Right lobe of liver (tissue), 6 donors: ENCODE measurements at places on chromosomes 3 and 15.

- DNase-seq = no peak
Measured at GRCh38 chr3:4693620-4694019, 200.5 kb downstream of the ITPR1 start.

DNA sequence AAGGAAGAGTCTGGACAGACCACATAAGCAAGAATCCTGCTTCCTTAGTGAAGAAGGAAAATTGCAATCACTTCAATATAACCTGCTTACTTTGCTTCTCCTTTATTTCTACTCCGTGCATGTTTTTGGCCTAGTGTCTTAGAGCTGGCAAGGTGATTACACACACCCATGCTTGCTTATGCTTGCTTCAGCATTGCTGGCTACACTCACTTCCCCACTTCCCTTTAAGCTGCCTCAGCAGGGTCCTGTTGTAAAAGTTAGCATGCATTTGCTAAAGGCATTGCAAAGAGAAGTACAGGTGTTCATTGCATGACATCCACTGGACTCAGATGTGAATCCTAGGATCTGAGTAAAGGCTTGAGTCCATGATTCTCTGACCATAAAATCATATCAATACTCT lies 47.5 kb upstream of the STT3B start:
- DNase-seq = no peak

- DNase-seq = no peak
Measured at GRCh38 chr3:197201791-197202452, 96.5 kb downstream of the DLG1 start.

GRCh38 chr15:99974246-99974645 lies 241.0 kb upstream of the LYSMD4 start:
- DNase-seq = no peak

GRCh38 chr15:60062826-60063225 lies 58.7 kb downstream of the FOXB1 start:
- no peak for DNase-seq

DNA sequence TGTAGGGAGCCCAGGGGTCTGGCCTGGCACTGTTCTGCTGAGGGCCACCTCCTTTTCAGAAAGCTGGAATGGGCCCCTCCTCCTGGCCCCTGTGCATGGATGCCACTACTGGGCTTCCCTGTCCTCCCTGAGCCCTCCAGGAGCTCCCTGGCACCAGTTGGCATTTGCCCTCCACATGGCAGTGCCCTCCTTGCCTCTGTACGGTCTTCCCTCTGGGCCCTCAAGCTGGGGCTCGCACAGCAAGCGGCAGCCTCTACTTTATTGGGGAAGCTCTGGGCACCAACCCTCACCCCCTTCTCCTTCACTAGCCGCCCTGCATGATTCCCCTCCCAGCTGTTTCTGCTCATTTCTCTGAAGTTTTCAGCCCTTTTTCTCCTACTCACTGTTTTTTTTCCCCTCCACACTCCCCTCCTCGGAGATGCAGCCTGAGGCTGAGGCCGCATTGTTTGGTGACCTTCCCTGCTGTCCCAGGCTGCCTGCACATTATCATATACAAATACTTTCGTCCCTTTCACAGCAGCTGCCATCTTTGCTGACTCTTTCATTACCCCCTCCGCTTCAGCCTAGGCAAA lies 127.3 kb downstream of the EEFSEC start:
- DNase-seq = no peak

GRCh38 chr3:72462595-72463011 lies 385.6 kb downstream of the SHQ1 start:
- DNase-seq = peak; percentile 87

GRCh38 chr3:96814651-96815567 lies 515 bp downstream of the EPHA6 start:
- no peak for DNase-seq

GRCh38 chr15:67461735-67462134 lies 59.2 kb upstream of the C15orf61 start:
- no peak for DNase-seq

- DNase-seq = no peak
Measured at GRCh38 chr15:85473455-85473854, 93.1 kb downstream of the AKAP13 start.

DNA sequence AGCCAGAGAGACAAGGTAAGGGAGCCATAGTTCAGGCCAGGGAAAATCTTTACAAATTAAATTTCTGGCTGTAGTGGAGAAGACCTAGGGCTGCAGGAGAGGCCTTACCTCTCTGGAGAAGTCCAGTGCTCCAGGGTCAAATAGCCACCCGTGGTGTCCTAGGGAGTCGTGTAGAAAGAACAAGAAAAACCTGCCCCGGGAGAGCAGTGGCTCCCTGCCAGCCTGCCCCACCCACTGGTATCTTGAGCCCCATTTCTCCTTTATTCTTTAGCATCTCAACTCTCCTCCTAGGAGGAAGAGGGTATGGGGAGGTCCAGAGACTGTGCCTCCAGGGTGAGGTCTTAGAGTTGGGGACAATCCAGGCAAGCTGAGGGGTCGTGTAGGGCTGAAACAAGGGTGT lies 32.1 kb upstream of the NTRK3 start:
- no peak for DNase-seq

DNA sequence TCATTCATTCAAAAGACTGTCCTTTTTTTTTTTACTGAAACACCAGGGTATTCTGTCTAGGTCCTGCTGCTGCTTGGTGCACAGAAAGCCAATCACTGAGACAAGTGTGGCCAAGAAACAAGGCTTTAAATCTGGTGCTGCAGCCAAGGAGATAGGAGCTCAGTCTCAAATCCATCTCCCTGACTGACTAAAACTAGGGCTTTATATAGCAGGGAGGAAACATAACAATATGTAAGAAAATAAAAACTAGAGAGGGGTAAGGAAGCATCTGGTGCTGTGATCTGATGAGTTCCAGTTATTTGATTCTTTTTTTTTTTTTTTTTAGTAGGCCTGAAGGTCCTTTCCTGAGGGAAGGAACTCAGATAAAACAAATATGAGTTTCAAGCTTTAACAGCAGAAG lies 139.8 kb downstream of the ATG7 start:
- DNase-seq = no peak

DNA sequence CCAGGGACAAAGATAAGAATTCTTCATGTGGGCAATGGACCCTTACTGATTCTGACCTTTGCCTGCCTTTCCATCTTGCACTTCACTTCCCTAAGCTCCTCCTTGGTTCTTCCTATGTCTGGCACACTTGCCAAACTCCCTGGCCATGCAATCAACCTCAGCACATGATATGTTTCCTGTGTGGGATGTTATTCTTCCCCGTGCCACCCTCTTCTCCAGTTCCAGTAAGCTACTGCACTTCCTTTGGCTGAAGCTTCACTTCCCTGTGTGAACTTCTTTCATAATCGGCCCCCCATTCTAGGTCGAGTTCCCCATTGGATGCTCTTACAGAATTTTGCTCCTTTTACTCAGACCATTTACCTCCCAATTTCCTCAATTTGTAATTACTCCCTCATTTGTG lies 10.7 kb upstream of the TASOR start:
- DNase-seq = no peak

GRCh38 chr3:194321693-194322640 lies 29.2 kb downstream of the CPN2 start:
- DNase-seq = peak; percentile 52

- no peak for DNase-seq
Measured at GRCh38 chr3:127217596-127218453, 24.9 kb downstream of the PRR23E start.

DNA sequence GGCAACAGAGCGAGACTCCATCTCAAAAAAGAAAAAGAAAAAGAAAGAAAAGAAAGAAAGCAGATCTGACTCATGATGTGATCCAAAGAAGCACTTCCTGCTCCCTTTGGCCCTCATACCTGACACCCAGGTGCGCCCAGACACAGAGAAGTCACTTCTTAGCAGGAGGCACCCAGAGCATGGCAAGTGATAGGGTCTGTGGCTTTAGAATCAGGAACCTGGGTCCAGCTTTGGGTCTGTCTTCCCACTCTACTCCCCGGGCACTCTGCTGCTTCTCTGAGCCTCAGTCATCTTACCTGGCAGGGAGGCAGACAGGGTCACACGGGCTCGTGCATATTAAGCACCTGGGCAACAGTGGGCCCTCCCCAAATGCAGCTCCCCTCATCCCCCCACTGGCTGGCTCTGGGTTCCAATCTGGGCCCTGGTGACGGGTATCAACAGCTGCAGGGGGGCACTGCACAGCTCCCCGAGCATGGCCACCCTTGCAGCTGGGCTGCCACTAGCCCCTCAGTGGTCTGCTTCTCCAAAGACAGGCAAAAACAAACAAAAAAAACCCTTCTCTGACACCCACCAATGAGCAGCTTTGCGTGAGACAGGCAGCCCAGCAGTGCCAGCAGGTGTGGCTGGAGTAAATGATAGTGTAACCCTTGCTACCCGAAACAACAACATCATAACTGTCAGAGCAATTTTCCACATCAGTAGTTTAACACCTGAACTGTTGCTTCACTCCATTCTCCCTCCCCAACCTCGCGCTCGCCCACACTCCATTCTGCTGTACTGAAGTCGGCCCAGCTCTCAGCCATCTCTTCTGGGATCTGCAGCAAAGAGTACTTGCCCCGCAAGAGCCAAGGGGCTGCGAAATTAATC lies 99.8 kb downstream of the MEGF11 start:
- no peak for DNase-seq

DNA sequence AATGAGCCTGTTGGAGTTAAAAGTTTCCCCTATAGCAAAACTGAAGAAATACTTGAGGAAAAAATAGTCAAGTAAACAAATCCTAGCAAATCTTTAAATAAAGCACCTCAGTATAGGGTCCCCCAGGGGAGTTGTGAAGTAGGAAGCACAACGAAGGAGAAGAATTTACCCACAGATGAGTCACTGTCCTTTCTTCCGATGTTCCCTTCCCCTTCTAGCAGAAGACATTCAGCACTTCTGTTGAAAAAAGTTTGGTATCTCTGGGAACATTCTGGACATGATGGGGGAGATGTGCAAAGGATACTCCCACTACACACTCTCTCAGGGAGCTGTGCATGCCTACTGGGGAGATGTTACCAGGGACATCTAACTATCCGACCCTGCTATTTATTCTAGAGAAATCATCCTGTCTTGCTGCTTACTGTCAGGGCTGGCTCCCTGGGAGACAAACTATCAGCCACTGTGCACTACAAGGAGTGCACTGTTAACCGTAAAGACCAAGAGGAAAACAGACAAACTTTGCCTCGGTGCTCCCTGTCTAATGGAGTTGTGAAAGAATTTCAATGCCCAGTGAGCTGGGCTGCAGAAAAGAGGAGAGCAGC lies 93.8 kb downstream of the RFTN1 start:
- no peak for DNase-seq

DNA sequence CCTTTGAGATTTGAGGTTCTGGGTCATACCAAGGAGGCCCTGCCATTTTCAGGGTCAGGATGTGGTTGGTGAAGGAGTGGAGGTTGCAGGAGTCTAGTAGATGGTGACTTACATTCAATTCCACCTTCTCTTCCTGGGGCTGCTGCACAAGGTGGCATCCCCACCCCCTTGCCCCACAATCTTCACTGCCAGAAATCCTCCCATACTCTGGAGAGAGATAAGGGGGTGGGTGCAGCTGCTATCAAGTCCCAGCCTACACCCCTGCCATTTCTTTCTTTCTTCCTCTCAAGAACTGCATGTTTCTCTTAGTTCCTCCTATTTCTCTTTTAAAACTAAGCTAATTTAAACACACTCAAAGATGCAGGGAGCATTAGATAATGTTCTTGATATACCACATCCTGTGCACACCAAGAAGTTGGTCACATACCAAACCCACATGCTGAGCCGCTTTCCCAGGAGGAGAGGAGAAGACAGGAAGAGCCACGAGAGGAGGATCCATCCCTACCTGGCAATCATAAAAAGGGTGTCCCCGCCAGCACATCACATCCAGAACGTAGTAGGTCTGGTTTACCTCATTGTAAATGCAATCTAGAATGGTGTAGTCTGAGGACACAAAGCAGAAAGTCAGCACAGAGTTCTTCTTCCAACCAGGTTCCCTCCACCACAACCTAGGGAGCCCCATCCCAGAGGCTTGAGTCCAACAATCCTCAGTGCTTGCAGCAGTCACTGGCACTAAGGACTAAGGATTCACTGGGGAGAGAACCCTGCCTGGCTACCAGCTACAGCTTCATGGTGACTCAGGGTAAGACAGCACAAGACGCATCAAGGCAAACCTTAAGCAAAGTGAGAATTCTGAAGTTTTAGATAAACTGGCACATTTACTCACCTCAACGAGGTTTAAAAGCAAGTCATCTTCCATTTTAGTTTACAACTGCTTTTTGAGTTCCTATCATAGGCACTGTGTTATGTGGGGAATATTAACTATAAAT lies 18.5 kb downstream of the SNUPN start:
- DNase-seq = no peak

DNA sequence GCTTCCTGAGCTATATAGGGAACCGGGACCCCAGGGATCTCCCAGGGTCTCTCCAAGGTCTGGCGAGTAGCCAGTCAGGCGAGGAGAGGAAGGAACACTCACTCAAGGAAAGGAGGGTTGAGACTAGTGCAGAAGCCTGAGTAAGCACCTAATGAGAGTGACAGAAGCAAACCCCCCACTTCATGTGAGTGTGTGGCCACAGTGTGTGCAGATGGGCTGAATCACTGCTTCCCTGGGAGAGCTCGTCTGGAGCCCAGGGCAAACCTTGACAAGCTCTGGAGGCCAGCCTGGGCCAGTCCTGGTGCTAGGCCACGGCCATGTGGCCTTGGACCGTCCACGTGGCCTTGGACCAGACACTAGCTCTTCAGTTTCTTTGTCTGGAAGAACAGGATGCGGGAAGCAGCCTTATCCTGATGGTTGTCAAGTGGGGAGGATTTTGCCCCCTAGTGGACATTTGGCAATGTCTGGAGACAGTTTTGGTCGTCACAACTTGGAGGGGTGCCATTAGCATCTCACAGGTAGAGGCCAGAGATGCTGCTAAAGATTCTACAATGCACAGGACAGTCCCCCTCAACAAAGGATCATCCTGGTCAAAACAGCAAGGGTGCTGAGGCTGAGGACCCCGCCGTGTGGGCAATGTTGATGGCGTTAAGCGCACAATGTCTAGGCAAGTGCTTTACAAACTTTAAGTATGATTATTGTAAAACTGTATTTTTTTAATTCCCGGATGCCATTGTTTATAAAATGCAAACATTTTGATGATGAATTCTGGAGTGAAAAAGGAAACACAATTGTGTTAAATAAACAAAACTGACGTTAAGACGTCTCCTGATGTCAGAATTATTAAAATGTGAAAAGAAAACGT lies 34.8 kb upstream of the CTSH start:
- peak; percentile 56 for DNase-seq

DNA sequence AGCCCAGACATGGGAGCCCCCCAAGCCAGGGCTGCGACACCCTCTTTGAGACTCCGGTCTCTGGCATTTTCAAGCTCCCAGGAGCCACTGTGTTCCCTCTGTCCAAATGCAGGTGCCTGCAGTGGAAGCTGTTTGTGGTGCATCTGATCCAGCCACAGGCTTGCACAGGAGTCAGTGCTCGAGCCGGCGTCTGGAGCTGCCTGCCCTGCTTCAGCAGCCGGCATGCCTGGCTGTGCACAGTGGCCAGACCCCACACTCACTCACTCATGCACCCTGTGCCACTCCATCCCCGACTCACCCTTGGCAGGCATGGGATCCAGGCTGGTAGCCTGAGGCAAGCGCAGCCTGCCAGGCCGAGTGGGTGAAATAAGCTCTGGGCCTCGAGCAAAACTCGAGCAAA lies 555.0 kb upstream of the CCDC54 start:
- DNase-seq = no peak
